ENCODE measurements at places on chromosomes 6 and 20.

- DNase-seq = no peak
Observed at GRCh38 chr20:10982692-10983091, 308.9 kb upstream of the JAG1 start.

GRCh38 chr6:102581378-102582124, 1188.0 kb downstream of the GRIK2 start:
- no peak for DNase-seq

GRCh38 chr6:107230024-107230423, 114.7 kb upstream of the BEND3 start:
- DNase-seq = no peak

DNA sequence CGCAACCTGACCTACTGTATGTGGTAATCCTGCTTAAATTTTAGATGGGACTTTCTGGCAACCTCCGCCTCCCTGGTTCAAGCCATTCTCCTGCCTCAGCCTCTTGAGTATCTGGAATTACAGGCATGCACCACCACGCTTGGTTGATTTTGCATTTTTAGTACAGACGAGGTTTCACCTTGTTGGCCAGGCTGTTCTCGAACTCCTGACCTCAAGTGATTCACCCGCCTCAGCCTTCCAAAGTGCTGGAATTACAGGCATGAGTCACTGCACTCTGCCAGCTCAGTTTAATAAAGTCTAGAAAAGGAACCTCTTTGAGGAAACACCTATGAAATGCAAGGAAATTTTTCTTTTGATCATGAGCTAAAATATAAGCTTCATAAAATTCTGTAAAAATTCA, 9.0 kb upstream of the PLCB4 start:
- DNase-seq = no peak

DNA sequence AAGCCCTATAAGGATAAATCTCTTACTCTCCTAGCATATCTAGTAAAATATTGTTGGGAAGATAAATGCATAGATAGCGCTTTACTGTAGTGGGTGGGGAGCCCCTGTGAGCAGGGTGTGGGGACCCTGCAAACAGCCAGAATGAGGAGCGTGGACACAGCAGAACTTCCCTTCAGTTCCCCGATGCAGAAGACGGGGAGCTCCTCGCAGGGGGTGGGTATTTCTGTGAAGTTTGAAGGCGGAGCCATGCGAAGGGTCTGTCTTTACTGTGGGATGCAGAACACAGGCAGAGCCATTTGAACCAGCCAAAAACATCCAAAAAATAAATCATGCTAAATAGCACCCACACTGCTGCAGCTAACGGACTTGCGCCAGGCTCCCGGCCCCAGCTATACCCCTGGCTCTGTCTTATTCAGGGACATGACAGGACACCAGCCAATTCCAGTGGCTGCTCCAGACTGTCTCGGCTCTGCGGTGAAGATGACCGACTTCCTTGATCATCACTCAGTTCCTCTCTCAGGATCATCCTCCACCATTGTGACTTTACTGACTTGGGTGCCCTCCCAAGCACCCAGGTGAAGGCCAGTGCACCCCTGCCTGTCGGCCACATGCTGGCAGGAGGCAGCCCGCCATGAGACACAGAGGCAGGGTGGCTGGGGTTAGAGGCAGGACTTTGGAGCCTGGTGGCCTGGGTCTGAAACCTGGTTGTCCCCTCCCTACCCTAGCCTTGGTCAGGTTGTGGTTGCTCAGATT, 134.5 kb downstream of the SMOC2 start:
- no peak for DNase-seq

DNA sequence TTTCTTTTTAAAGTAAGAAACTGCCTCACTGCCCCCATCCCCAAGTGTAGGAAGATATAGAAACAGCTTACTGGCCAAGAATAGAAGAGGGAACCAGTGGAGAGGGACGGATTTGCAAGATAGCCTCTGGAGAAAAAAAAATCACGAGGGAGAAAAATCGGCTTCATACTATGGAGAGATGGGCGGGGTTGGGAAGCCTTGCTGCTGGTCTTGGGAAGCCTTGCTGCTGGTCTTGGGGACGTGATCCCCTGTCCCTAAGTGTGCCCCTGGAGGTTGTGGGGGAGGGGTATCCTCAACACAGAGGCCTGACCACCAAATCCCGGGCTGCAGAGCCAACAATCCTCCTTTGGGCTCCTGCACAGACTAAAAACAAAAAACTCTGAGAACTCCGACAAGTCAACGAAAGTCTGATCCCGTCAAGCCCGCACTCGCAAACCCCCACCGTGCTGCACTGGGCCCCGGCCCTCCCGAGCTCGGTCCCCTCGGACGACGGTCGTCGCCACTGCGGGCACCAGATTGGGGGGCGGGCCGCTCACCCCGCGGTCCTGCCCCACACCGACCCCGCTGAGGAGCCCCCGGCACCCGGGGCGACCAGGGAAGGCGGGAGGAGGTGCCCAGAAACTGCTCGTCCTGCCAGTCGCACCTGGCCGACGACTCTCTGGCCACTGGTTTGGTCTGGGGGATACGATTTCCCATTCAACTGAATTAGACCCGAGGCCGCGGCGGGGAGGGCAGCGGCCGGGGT, 750 bp downstream of the MAP7 start:
- DNase-seq = no peak

- no peak for DNase-seq
Observed at GRCh38 chr20:3100480-3100879, 16.0 kb upstream of the AVP start.

- peak; percentile 63 for DNase-seq
Observed at GRCh38 chr6:33199687-33200218, 712 bp downstream of the RXRB start.

- DNase-seq = no peak
Observed at GRCh38 chr20:43549416-43550065, 9.3 kb upstream of the SGK2 start.

DNA sequence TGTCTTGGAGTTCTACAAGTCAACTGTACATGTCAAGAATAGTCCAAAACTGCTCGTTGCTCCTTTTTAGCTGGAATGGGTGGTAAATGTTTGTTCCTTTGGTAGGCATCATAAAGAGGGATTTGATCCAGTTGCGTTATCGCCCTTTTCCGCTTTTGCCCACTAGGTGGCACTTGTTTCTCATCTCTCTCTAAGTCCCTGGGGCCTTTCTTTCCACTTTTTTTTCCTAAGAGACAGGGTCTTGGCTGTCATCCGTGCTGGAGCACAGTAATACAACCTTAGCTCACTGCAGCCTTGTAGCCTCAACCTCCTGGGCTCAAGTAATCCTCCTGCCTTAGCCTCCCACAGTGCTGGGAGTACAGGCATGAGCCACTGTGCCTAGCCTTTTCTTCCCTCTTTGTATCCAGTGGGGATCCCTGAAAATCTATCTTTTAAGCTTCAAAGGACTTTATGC, 20.7 kb downstream of the GTPBP2 start:
- DNase-seq = peak; percentile 27

DNA sequence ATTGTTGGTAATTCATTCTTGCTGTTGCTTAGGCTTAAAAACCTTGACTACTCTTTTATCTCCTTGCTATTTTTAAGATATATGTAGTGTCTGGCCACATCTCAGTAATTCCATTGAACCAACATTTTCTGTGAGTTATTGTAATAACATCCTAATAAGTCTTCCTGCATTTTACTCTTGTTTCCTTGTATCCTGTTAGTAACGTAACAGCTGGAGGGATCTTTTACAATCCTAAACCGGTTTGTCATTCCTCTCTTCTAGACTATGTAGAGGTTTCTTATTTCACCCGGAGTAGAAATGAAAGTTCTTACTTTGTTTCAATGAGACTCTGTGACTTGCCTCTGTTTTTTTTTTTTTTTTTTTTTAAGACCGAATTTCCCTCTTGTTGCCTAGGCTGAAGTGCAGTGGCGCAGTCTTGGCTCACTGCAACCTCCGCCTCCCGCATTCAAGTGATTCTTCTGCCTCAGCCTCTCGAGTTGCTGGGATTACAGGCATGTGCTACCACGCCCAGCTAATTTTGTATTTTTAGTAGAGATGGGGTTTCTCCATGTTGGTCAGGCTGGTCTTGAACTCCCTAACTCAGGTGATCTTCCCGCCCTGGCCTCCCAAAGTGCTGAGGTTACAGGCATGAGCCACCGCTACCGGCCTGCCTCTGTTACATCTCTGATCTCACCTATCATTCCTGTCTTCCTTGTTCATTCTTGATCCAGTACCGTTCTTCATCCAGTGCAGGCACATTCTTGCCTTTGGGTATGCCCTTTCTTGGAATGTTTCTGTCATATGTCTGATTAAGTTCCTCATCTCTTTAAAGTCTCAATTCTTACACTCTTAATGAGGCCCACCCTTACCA, 44.7 kb downstream of the NCOA3 start:
- DNase-seq = no peak

DNA sequence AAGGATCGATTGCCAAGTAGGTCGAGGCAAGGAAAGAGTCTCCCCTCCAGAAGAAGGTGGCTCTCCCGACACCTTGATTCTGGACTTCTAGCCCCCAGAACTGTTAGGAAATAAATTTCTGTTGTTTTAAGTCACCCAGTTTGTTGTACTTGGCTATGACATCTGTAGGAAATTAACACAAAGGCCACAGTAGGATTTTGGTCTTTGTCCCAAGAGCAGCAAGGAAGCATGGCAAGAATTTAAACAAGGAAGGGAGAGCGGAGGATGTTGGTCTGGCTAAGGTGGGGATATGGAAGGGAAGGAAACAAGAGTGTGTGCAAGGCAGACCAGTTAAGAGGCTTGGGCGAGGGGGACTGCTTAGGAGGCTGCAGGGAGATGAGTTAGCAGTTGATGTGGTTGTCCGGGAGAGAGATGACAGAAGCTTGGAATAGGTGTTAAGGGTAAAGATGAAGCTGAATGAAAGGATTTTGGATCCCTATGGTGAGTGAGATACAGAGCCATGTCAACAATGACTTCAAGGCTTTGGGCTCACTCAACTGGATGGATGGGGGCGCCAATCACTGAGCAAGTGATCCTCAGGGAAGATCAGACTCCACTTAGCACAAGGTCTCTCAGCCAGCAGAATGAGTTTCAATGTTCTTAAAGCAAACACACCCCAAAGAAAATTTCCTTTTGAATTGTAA, 140.5 kb upstream of the ZNF217 start:
- DNase-seq = no peak

GRCh38 chr20:48667889-48668413, 159.8 kb downstream of the PREX1 start:
- no peak for DNase-seq

DNA sequence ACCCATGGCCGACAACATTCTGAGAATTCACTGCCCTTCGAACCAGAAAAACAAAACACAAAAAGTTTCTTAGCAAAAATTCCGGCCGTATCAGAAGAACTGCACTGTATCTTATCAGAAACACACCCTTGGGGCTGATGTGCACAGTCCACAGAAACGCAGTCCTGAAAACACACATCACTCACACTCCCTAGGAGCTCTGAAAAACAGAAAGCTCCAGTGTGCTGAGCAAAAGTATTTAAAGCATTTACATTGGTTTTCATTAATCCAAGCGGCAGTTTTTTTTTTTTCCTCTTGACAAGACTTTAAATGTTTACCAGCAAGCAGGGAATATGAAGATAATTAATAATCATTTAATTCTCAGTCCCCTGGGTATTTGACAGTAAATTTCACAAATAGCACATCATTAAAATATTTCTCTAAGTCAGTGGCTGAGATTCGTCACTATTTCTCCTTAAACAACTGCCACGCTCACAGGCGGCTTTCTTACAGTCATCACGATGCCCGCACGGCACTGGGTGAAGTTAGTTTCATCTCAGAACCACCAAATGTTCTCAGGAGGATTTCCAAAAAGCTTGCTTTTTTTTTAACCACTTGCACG, 13.3 kb downstream of the NFATC2 start:
- peak; percentile 20 for DNase-seq

GRCh38 chr6:122323361-122323760, 76.1 kb upstream of the HSF2 start:
- DNase-seq = no peak

DNA sequence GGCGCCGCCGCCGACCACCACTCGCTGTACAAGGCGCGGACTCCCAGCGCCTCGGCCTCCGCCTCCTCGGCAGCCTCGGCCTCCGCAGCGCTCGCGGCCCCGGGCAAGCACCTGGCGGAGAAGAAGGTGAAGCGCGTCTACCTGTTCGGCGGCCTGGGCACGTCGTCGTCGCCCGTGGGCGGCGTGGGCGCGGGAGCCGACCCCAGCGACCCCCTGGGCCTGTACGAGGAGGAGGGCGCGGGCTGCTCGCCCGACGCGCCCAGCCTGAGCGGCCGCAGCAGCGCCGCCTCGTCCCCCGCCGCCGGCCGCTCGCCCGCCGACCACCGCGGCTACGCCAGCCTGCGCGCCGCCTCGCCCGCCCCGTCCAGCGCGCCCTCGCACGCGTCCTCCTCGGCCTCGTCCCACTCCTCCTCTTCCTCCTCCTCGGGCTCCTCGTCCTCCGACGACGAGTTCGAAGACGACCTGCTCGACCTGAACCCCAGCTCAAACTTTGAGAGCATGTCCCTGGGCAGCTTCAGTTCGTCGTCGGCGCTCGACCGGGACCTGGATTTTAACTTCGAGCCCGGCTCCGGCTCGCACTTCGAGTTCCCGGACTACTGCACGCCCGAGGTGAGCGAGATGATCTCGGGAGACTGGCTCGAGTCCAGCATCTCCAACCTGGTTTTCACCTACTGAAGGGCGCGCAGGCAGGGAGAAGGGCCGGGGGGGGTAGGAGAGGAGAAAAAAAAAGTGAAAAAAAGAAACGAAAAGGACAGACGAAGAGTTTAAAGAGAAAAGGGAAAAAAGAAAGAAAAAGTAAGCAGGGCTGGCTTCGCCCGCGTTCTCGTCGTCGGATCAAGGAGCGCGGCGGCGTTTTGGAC, 2.0 kb downstream of the SOX4 start:
- DNase-seq = no peak

DNA sequence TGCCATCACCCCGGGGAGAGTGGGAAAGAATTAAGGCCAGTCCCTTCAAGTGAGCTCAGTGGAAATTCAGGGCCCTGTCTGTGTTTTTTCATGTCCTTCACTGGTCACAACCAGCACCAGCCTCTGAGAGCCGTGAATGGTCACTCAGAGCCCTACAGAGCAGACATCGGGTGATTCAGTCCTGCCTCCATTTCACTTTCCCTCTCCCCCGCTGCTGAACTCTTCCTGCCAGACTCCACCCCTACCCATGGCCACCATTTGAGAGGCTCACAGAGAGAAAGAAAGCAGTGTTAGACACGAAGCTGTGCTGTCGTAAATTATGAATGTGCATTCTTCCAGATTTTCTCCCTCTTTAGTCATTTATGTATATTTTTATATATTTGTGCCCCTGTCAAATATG, 5.4 kb downstream of the R3HDML start:
- DNase-seq = no peak

DNA sequence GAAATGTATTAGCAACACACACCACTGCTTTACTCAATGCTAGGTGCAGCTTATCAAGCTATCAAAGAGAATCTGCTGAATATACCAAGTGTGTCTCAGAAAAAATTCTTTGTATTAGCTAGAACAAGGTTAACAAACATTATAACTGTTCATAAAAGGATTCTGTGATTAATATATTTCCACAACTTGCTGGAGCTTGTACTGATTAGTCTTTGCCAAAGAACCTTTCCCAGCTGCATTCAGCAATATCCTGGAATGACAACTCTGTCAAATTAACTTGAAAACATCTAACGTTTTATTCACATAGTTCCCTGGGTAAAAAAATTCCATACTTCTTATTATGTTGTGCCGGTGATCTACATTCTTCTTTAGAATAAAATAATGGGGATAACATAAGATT, 252.7 kb downstream of the FOXC1 start:
- no peak for DNase-seq

- no peak for DNase-seq
Observed at GRCh38 chr20:12199703-12200102, 282.0 kb downstream of the BTBD3 start.

GRCh38 chr6:134303891-134304290, 14.0 kb downstream of the SGK1 start:
- DNase-seq = no peak

- DNase-seq = no peak
Observed at GRCh38 chr6:83590416-83590815, 78.1 kb downstream of the PRSS35 start.

GRCh38 chr6:53803081-53803860, 8.5 kb downstream of the LRRC1 start:
- no peak for DNase-seq

Data from activated effector memory CD4-positive, alpha-beta T cell treated with Interleukin-2 at 50 U/mL for 16 hours (primary cell).